ENCODE measurements at places on chromosomes 7 and 10.

GRCh38 chr10:102596506-102596971 is 47.7 kb upstream of the TRIM8 start:
- no peak for DNase-seq

- no peak for DNase-seq
These were observed 36.8 kb downstream of the NACAD start for GRCh38 chr7:45052011-45052410.

GRCh38 chr10:35882422-35883150 is 240.5 kb upstream of the FZD8 start:
- no peak for DNase-seq

GRCh38 chr7:12210179-12211053 is 678 bp upstream of the TMEM106B start:
- no peak for DNase-seq

DNA sequence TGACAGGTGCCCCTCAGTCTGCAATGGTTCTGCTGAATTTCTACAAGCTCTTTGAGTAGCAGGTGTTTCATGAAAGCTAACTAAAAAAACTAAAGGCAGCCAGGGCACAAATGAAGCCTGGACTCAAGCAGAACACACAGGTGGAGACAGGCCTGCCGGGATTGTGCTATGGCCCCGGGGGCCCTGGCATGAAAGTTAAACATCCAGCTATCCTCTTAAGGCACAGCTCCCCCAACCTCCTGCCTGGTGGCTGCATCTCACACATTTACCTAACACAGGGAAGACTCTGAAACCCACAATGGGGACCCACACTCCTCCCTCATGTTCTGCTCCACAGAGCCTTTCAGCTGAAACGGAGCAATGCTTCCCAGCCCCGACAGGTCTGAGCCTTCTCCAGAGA is 76.3 kb upstream of the CAMK2B start:
- DNase-seq, result no peak

DNA sequence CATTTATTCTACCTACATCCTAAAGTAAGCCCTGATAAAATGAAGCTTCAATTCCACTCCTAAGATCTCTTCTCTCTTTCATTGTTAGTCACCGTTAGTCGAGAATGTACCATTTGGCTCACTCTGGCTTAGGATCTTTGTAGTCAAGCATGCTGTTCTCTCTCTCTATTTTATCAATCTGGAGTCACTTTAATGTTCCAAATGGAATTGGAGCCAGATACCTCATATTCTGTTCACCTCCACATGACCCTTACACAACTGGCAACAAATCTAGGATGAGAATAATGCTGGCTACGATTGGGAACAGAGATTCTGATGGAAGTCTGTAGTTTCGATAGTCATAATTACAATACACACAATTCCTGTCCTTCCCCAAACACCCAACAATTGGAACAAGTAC is 213.7 kb downstream of the TWIST1 start:
- DNase-seq, result no peak

DNA sequence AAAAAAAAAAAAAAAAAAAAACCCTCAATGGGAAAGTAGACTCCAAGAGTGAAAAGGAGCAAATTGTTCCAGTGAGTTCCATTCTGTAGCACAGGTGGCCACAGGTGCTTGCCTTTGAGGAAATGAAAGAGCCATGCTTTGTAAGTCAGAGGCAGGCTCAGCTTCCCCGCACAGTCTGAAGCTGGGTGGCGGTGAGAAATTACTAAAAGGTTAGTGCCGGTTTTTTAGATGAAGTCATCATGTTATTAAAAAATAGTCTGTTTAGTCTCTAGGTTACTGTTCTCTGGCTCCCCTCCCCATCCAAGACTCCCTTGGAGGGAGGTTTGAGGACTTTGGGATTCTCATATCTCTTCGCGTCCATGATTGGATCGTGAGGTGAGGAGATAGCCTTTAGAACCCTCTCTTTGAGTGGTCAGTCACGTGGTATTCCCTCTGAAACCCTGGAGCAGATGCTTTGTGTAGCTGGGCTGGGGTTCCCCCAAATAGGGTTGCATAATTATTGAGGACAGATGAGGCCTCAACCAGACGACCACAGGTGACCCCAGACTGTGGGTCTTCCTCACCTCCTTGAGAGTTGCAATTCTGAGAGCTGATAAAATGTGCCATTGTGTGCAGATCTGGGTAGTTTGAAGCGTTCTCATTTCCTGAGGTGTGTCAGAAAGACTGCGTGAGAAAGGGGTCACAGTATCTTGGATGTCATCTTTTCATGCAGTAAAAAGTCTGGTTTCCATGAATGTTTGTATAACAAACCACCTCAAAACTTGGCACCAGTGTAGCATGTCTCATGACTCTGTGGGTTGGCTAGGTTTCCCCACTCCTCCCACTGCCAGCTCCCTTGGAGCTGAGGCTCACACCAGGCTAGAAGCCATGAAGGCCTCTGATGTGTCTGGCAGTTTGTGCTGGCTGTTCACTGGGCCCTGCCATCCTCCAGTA is 27.1 kb downstream of the OGDH start:
- peak; percentile 53 for DNase-seq

DNA sequence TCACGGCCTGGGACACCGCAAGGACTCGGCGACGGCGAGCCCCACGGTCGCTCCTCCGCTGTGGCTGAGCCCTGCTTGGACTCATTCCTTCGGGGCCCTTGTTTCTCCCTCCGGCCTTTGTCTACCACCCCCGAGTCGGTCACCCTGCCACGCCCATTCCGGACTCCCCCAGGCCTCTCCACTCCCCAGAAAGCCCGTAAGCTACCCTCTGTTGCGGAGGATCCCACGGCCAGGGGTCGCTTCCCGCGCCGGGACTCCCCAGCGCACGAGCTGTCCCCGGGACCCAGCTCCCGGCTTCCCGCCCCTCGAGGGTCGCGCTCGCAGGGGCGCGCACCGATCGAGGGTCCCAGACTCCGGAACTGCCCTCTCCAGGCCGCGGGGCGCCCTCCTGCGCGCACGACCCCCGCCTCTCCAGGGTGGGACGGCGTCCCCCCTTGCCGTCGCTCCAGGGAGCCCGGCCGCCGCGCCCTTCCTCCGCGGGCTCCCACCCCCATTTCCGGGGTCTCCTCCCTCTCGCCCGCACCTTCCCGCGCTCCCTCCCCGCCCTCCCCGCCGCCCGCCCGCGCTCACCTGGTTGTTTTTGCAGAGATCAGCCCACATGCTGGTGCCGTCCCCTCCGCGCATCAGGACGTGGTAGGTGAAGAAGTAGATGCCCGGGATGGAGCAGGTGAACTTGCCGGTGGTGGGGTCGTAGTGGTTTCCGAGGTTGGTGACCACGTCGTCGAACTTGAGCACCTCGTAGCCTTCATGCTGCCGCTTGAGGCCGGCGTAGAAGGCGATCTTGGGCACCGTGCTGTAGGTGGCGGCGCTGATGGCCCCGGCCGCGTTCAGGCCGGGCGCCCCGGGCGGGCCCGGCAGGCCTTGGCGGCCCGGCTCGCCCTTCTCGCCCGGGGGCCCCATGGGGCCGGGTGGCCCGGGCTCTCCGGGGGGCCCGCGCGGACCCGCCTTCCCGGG is 1.5 kb downstream of the C1QL3 start:
- DNase-seq, result no peak

DNA sequence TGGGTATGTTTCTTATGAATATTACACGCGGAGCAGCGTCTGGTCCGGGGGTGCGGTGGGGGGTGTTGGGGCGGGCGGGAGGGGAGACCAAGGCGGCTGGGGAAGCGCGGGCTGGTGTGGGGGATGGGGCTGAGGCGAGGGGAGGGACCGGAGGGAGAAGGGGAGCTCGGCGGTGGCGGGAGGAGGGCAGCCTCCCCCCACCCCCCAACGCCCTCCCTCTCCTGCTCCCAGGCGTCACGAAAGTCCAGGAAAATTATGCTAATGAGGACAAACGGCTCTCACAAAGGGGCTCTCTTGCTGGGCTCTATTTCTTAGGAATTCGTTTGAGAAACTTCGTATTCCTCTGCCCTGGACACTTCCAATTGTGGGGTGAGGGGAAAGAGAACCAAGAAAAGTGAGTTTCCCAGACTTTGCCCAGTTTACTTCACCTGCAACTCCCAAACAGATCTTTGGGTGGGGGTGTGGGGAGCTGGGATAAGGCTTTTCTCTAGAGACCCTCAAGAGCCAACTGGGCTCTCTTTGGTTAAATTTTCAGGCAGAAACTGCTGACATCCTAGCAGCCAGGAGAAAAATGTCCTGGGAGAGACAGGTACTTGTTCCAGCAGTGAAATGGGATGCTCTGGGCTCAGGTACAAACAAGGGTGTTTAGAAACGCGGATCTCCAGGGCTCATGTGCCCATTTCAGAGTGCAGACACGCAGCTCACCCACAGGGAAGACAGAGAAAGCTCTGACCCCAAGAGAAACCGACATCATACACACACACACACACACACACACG is 11.7 kb upstream of the HOXA2 start:
- no peak for DNase-seq

- no peak for DNase-seq
These were observed at the start of gene OR2A5 for GRCh38 chr7:144048648-144049047. Gene OR2A5 (plus strand): TSS chr7:144048948. CDS start chr7:144050402, 1,454 bp downstream.

DNA sequence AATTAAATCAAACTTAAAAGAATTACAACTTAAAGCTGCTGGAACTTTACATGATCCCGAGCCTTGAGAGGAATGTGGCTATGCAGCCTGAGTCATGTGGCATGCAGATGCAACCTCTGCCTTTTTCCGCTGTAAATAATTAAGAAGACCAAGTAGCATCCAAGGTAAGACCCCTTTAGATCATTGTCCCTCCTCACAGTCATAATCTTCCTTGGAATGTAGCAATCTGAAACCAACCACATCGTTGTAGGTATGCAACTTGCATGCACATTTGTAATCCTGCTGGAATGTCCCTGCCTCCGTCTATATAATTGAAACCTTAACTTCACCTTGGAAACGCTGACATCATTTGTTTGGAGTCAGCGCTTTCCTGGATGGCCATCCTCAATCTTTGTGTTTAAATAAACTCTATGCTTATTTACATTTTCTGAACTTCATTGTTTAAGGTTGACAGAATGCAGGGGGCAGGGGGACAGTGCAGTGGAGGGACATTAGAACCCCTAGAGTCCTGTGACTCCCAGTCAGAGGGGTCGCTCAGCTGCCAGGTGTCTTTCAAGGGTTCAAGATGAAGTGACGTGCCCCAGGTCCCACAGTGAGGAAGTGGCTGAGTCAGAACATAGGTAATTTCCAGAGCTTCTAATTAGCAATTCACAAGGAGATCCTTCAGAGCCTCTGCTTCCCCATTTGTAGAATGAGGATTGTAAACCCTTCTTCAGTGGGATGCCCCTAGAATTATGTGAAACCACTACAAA is 110.7 kb downstream of the RALA start:
- DNase-seq, result no peak

- DNase-seq, result no peak
These were observed 143.2 kb downstream of the JAZF1 start for GRCh38 chr7:28037220-28038010.
